Ammon's horn (tissue), 1 donor: ENCODE measurements at places on chromosomes 2 and 18.

DNA sequence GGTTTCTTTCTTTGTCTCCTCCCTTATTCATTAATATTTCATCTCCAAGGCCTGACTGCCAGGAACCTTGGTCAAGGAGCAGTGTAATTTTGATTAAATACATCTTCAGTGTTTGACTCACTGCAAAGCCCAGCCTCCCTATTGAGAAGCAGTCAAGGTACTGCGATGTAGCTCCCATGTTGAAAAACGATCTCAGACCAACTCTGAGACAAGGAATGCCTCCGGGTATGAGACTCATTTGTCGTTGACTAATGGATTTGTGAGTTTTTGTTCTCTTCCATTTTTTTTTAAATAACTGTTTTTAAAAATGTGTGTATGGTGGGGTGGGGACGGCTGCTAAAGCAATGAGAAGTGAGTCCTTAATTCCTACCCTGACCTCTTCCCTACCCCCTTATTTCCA, 361.6 kb downstream of the SOX11 start:
- no peak for DNase-seq

DNA sequence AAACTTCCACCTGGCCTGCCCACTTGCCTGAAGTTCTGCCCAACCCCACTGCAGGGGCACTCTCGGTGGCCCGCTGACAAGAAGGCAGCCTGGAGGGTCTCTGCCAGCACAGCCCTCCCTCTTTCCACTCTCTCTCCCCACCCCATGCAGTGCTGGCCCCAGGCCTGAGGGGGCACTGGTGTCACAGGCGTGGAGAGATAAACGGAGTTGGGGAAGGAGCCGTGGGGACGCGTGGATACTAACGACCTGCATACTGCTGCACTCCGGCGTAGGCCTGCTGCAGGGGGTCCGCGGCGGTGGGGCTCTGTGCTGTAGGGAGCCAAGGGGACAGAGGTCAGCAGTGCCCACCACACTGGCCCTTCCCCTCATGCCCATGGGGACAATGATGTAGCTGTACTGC, 299.3 kb downstream of the CELF4 start:
- DNase-seq: no peak

DNA sequence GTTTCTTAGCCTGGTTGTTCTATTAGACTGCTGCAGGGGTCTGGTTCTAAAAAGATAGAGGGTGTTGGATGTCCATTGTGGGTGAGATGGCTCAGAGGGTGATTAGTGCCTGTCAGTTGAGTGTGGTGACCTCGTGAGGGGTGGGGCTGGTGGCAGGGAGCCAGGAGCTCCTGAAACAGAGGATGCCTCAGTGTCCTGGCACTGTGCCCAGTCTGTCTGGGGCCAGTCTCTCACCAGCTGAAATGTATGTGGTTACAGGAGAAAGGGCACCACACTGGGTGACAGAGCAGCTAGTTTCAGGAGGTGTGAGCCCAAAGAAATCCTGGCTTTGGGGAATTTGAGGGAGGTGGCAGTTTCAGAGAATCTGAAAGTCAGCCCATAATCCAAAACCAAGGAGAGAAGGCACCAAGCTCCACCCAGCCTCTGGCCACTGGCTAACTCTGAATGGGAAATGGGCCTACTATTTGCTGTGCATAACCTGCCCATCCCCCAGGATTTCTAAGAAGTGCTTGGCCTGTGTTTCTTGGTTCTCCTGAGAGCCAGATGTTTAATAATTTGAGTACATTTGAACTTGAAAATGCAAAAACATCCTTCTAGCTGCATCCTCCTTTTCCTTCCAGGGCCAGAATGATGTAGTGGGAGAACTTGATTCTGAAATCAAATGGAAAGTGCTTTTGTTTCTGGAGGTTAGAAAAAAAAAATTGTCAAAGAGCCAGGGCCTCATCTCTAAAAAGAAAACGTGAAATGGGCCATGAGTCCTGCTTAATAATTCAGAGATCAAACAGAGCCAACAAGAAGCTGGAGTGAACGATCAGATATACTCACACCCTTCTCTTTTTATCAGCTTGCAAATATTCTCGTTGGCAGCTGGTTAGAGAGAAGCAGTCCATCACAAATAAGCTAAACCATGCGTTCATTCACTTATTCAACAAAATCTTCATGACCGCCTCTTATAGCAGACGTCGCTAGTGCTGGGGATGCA, 92.3 kb downstream of the B3GNT2 start:
- no peak for DNase-seq

GRCh38 chr18:55421308-55421614, 166.7 kb downstream of the TCF4 start:
- no peak for DNase-seq

DNA sequence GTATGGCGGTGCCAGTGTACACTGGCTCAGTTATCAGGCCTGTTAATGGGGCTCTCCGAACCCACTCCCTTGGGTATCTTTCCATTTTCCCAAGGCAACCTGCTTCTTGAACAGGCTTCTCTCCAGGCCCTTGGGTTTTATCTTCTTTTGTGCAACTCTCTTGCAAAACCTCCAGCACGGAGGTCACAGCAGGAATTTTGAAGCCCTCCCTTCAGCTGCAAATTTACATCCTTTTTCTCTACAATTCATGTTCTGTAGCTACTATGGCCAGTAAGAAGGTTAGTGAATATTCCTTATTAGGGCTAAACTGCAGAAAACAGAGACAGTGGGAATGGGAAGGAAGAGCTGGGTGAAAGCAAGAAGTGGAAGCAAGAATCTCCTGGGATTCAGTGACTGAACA, 10.4 kb upstream of the NPAS2 start:
- DNase-seq: no peak

- DNase-seq: no peak
These were observed 52.3 kb downstream of the BAZ2B start for GRCh38 chr2:159564081-159564480.

DNA sequence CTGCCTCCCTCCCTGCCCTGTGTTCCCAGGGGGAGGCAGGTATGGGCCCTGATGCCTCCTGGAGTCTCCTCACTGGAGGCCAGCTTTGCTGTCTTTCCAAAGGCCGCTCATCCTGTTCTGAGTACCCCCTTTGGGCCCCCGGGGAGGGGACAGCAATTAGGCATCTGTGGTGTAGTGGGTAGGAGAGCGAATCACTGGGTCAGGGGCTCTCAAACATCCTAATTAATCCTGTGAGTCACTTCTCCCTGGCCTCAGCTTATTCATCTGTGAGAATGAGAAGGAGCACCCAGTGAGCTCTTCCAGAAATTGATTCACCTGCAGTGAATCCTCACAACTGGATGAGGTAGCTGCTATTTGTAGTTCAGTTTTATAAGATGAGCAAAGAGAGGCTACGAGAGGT, 16.4 kb downstream of the TET3 start:
- no peak for DNase-seq

DNA sequence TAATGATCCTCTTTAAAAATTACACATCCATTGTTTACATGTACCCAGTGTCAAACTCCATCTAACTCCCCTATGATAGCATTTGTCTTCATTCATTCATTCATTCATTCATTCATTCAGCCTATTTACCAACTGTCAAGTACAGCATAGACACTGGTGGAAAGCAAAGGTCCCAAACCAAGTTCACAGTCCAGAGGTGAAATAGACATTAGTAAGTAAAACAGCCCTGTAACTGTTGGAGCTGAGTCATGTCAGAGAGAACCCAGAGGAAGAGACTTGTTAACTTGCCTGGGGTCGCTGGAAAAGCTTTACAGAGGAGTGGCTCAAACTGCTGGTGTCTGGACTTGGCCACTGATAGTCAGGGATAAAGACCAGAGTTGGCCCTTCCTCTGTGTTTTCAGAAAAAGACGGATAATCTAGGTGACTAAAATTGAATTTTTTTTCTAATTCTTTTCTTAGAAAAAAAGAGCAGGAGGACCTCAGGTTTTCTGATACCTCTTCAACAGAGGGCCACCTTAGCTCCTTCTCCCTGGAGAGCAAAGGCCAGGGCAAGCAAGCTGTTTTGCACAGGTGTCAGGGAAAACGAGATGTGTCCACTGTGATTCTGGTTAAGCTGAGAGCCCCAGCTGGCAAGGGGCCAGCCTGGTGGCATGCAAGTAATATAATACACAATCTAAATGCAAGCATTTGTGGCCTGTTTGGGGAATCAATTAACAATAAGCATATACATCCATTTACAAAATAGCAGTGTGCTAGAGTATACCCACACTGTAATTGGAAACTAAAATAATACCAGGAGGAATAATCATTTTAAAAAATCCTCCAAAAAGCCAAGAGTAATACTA, 96.7 kb upstream of the SLC14A2 start:
- no peak for DNase-seq

DNA sequence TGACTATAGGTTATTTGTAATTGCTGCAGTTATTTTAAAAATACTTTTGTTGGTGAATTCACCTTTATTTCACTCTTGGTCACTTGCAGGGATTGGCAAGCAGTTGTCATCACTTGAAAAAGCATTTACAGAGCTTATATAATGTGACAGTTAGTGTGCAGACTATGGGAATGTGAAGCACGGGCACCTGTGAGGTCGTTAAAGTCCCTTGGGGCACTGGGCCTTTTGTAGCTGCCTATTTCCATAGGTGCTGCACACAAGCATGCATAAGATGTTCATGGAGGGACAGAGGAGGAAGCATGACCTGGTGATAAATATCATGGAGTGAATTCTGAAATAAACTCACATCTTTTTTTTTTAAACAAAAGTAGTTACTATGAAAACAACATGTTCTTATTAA, 124.6 kb downstream of the ATP9B start:
- no peak for DNase-seq

- peak; percentile 45 for DNase-seq
These were observed 90.4 kb upstream of the SLC35G4 start for GRCh38 chr18:11518788-11519685.

DNA sequence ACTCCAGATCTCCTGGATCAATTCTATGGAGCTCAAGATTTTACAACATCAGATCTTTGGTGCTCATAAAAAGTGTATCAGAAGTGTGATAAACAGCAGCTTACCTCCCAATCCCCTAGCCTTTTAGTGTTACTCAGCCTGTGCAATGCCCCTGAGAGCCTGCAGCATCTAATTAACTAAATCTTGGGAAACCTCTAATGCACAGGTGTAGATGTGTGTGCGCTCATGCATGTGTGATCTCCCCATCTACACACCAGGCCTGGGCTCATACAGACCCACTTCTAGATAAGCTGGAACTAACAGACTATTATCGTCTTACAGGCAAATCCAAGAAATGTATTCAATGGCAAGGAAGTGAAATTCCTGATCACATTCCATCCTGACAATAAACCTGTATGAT, 7.5 kb downstream of the SUCLG1 start:
- no peak for DNase-seq

GRCh38 chr2:12597610-12598009, 119.1 kb upstream of the TRIB2 start:
- DNase-seq: peak; percentile 78

- no peak for DNase-seq
These were observed 46.1 kb downstream of the SIGLEC15 start for GRCh38 chr18:45871431-45872084.
